ENCODE measurements at places on chromosomes 11 and 22.

DNA sequence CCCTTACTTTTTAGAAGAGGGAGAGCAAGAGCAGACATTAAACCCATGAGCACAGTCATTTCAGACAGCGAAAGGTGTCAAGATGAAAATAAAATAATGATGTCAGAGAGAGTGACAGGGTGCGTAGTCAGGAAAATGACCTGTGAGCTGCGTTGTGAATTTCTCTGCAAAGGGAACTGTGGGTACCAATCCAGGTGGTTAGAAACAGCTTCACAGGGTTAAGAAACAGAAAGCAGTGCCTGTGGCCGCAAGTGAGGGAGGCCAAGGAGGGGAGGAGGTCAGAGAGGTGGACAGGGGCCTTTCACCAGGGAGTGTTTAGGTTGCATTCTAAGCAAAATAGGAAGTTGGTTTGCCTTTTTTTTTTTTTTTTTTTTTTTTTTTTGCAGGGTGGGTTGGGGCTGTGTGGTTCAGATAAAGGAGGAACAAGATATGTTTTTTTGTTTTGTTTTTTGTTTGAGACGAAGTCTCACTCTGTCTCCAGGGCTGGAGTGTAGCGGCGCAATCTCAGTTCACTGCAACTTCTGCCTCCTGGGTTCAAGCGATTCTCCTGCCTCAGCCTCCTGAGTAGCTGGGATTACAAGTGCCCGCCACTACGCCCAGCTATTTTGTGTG is 7.9 kb downstream of the TIGD3 start:
- DNase-seq: no peak

DNA sequence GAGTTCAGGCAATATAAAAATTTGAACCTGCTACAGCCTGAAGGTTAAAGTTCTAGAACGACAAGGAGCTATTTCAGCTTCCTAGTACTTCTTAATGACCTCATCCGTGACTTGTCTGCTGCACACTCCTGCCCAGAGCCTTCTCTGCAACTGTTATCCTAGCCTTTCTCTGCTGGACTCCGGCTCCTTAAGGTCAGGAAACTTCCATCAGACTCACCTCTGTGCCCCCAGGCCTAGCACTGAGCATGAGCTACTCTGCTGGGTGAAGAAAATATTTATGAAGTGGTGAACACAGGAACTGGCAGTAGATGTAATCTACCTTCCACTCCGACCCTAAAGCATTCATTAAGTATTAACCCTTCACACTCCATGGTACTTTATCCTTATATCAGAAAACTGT is 18.4 kb downstream of the CSNK2A3 start:
- no peak for DNase-seq

DNA sequence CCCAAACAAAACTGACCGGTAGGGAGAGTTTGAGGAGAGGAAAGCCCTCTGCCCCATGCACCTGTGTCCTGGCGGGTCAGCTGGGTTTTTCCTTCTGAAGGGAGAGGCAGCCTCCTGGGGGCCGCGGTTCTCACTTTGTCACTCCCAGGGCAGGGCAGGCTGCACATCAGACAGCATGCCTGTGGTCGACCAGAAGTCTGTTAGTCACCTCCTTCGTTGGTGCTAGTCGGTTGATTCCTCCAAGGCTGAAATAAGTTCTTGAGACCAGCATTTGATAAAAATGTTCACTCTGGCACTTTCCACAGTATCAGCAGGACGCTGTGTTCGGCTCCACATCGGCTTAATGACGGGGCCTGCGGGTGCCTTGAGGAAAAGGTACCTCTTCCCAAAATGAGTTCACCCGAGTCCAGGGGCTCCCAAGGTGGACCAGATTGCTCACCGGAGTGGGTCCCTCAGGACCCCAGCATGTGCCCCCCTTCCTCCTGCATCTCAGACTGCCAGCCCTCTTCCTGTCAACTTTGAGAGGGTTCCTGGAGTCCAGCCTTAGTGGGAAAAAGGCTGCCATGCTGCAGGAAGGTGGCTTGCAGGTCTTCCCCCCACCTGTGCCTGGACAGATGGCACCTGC is 373.7 kb upstream of the B3GAT1 start:
- DNase-seq: no peak

DNA sequence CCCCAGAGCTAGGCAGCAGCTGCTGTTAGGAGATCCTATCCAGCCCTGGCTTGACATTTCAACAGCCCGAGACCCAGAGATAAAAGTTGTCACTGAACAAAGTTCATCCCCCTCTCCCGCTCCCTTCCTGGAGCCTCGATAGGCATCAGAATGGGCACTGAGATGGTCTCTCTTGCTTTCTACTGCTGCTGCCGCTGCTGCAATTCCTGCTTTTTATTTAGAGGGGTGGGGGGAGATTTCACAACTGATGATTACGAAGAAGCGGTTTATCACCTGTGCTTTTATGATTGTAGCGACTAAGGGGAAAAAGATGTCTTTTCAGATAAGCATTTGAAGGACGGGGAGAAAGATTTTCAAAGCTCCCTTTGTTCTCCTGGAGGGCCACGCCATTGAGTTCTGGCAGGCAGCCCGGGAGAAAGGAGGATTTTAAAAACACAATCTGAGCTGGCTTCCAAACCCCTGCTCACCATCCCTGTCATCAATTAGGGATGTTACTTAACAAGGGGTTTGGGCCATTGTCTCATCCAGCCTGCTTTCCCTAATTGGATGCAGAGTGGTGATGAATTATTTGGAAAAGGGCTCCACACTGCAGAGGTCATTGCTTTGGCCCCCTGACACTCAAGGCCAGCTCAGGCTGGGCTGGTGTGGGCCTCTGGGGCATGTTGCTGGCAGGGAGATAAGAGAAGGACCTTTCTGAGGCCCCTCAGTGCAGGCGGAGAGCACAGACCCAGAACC is 344.7 kb downstream of the BUD13 start:
- no peak for DNase-seq

DNA sequence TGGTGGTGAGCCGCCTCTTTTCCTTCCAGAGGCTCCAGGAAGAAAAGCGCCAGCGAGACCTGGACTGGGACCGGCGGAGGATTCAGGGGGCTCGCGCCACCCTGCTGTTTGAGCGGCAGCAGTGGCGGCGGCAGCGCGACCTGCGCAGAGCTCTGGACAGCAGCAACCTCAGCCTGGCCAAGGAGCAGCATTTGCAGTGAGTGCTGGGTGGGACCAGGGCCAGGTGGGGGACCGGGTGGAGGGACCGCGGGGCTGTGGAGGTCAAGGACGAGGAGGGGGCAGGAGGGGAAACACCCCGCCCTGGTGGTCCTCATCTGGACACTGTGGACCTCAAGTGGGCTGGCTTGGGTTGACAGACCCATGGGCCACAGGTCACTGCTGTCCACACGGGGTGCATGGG is 17.4 kb downstream of the RIBC2 start:
- DNase-seq: no peak

GRCh38 chr22:33565580-33565995 is 354.7 kb downstream of the LARGE1 start:
- DNase-seq: no peak
